CD4-positive, alpha-beta T cell (primary cell): ENCODE measurements at places on chromosomes 7 and 10. TPM values are rescaled to one million over a fixed set of nuclear protein-coding genes. Genes with fewer than 3 reads are reported as not detected.

The ACBD7 gene
- 0.19 TPM for total RNA-seq

The FXYD4 gene
- not detected for total RNA-seq

The ABCA13 gene
- not detected for total RNA-seq

The FAM25A gene
- not detected for total RNA-seq

The CRPPA gene
- total RNA-seq, result 1.1 TPM

The HYAL4 gene
- total RNA-seq, result 0.14 TPM

DNA sequence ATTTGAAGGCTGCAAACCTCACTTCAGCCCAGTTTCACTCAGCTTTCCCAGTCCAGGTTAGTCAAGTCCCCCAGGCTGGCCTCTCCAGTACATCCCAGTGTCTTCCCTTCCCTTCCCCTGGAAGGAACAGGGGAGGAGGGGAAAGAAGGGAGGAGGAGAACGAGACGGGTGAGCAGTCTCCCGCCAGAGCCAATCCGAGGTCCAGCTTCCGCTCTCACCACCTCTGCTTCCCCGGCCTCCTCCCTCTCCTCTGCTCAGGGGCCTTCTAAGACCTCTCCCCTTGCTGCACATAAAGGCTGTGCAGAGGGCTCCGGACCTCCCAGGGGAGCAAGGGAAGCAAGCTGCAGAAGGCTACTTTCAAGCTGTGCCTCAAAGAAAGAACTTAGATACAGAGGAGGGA, 4.1 kb downstream of the ATG9B start:
- DNase-seq, result no peak
- no peak overlapping the region for H3K4me3 ChIP-seq
- H3K27ac ChIP-seq, result no peak overlapping the region
- peaks cover 43% of the 10 kb centered on the region for H3K4me1 ChIP-seq
- peaks cover 4% of the 10 kb centered on the region for H3K27me3 ChIP-seq

DNA sequence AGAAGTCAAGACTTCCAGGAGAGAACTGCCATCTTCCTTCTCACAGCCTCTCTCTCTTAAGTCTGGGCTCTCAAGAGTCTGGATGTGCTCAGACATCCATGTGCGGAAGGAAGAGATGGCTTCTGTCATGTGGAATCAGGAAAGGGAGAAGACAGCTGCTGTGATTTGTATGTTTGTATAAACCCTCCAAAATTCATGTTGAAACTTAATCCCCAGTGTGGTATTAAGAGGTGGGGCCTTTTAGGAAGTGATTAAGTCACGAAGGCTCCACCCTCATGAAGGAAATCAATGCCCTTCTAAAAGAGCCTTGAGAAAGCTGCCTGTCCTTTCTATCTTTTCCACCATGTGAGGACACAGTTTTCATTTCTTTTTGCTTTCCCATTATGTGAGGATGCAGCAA, 73.9 kb upstream of the PTN start:
- no peak overlapping the region for H3K4me3 ChIP-seq
- no peak overlapping the region for H3K27ac ChIP-seq
- no peaks in the 10 kb centered on the region for H3K4me1 ChIP-seq
- H3K27me3 ChIP-seq, result no peaks in the 10 kb centered on the region
- DNase-seq, result no peak
- H3K36me3 ChIP-seq, result no peaks in the 10 kb centered on the region

DNA sequence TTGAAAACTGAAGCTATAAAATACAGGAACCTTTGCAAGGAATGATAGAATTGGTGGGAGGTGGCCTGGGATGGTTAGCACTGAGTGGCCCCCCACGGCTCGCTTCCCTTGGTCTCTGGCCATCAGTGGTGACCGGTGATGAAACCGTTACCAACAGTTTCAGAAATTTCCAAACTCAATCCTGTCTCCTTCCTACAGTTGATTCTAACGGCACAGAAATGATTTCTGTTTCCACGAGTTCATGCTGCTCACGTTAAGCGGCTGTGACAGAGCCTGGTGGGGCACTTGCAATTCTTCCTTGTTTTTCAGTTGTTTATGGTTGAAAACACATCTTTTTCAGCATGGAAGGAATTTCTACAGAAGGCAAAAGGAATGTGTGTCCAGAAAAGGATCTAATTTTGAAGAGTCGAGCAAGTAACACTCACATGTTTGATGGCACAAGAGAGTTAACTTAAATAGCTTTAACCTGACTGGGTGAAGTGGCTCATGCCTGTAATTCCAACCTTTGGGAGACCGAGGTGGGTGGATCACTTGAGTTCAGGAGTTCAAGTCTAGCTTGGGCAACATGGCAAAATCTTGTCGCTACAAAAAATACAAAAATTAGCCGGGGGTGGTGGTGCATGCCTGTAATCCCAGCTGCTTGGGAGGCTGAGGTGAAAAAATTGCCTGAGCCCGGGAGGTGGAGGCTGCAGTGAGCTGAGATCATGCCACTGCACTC, 100.1 kb downstream of the DNAJB6 start:
- no peak overlapping the region for H3K27ac ChIP-seq
- peaks cover 11% of the 10 kb centered on the region for H3K4me1 ChIP-seq
- no peak overlapping the region for H3K4me3 ChIP-seq
- no peak for DNase-seq
- no peaks in the 10 kb centered on the region for H3K36me3 ChIP-seq

DNA sequence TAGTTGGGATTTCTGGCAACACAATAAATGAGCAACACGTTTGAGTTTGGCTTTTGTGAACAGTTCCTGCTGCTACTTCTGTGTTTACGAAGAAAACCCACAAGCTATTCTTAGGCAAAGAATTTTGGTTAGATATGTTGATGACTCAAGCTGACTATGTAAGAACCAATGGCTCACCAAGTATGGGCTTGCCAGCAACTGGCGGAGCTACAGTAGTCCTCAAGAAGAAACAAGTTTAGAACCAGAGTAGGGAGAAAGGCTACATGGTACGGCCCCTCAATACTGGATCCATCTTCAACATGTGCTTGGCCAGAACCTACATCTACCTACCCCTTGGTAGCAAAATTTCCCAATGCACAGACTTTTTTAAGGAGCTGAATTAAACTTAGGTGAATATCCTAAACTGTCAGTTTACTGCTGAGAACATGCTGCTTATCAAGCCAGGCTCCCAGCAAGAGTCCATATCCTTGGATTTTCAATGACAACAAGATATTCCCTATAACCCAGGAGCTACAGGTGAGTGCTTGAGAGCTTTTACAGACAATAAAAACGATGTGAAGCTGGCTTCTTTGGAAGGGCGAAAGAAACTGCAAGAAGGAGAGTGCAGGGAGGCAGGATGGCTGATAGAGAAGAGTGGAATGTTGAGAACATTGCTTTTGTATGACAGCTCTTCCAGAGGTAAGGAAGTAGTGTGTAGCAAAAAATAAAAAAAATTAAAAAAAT, 74.3 kb upstream of the ASAH2 start:
- no peaks in the 10 kb centered on the region for H3K27me3 ChIP-seq
- H3K4me3 ChIP-seq, result no peak overlapping the region
- no peak for DNase-seq
- H3K36me3 ChIP-seq, result peaks cover 15% of the 10 kb centered on the region
- H3K27ac ChIP-seq, result no peak overlapping the region

GRCh38 chr10:35821339-35821911, 179.3 kb upstream of the FZD8 start:
- H3K36me3 ChIP-seq, result no peaks in the 10 kb centered on the region
- H3K4me3 ChIP-seq, result no peak overlapping the region
- H3K27me3 ChIP-seq, result no peaks in the 10 kb centered on the region
- no peak overlapping the region for H3K27ac ChIP-seq
- DNase-seq, result no peak

DNA sequence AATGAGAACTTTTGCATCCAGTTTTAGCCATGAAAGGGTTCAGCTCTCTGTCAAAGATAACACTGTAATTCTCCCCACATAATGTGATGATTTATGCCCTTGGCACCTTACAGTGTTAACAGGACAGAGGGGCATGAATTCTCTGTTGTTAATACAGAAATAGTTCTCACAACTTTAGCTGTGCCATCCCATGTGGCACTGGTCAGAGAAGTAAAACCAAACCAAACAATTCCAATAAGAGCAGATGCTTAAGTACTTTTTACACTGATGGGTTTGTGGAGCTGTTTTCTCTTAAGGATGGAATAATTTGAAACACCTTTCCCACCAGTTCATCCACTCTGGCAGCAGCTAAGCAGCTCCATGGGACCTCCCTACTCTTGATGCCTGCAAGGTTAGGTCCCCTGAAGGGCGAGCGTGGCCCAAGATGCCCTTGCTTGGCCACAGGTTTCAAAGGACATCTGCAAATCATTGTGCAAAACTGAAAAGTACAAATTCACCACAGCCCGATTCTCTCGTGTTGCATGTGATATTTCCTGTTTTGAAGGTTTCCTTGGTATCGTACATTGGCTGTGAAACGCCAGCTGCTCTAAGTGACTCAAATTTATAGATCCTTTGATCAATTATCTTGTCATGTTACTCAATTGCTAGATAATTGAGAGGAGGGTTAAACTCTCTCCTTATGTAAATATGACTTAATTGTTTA, 82.5 kb upstream of the CREB5 start:
- H3K4me1 ChIP-seq, result peaks cover 16% of the 10 kb centered on the region
- DNase-seq, result peak; percentile 21
- peak overlapping the region; percentile 32 for H3K4me3 ChIP-seq
- no peaks in the 10 kb centered on the region for H3K36me3 ChIP-seq
- H3K27ac ChIP-seq, result peak overlapping the region; percentile 19
- no peaks in the 10 kb centered on the region for H3K27me3 ChIP-seq

GRCh38 chr10:12699258-12699700, 302.2 kb downstream of the CCDC3 start:
- no peaks in the 10 kb centered on the region for H3K36me3 ChIP-seq
- DNase-seq, result no peak
- no peak overlapping the region for H3K27ac ChIP-seq
- H3K4me3 ChIP-seq, result no peak overlapping the region
- no peaks in the 10 kb centered on the region for H3K27me3 ChIP-seq
- H3K4me1 ChIP-seq, result no peaks in the 10 kb centered on the region
